ENCODE measurements at places on chromosomes 12 and 14.

DNA sequence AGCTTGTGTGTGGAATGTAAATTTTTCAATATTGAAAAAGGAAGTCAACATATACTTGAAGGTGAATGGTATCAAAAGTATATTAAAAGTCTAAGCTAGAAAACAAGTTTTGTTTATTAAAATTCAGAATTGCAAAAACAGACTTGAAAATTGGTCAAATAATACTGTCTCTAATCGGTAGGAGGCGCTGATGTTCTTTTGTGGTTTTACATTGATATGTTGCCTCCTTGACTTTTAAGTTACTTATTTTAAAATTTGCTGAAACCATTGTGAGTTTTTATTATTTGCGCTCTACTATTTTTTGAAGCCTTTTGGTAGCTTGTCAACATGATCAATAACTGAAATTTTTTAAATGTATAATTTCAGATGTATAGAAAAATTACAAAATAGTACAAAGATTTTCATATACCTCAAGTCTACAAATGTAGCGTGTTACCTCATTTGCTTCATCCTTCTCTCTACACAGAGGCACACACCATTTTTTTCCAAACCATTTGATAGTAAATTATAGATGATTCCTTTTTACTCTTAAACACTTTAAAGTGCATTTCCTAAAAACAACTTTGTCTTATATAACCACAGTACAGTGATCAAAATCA lies 6.9 kb downstream of the RTRAF start:
- DNase-seq = no peak

DNA sequence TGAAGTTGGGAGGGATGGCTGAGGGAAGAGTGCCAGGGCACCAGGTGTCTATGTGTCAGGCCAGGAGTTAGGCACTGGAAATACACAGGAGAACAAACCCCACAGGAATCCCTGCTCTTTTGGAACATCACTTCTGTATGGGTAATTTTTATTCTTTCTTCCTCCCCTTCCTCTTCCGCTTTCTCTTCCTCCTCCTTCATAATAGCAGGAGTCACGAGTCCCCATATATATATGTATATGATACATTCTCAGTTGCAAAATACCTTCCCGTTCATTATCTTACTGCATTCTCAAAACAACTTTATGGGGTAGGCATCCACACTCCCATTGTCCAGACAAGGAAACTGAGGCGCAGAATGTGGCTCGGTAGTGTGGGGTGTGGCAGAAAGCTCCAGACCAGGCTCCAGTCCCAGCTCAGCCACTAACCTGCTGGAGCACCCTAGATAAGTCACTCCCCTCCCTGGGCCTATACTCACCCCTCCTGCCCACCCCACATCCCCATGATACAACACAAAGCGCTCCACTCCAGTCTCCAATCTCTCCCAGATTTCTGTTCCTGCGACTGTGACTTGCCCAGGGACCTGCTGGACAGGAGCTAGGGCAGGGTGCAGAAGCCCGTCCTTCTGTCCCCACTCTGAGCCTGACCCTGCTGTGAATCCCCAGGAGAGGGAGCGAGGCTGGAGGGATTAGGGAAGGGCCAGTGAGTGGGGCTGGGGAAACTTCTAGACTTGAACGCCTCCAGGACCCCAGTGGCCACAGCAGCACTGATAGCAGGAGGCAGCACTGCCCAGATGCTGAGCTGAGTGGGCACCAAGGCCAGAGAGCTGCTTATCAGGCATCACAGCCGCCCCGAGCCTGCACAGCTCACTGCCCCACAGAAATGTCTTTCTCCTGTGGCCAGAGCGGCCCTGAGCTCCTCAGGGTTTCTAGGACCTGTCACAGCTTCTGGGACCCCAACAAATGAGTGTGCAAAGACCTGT lies 1.4 kb upstream of the AQP2 start:
- no peak for DNase-seq

DNA sequence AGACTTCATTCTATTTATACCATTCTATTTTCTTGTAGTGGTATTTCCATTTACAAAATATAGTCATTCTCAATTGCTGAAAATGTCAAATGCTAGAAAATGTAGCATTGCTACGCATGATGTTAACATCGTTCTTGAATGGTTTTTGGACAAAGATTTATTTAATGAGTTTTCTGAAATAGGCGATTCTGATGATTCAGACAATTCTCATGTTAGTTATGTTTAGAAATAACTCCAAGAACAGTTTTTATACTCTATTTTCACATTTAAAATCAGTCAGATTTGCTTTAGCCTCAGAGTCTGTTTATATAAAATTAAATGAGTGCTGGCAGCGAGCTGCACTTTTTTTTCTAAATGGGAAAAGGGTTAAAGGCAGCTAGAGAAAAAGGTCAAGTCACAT lies 414.8 kb upstream of the MGAT4C start:
- no peak for DNase-seq

GRCh38 chr14:22448905-22449599 lies 140.0 kb downstream of the DAD1 start:
- no peak for DNase-seq

DNA sequence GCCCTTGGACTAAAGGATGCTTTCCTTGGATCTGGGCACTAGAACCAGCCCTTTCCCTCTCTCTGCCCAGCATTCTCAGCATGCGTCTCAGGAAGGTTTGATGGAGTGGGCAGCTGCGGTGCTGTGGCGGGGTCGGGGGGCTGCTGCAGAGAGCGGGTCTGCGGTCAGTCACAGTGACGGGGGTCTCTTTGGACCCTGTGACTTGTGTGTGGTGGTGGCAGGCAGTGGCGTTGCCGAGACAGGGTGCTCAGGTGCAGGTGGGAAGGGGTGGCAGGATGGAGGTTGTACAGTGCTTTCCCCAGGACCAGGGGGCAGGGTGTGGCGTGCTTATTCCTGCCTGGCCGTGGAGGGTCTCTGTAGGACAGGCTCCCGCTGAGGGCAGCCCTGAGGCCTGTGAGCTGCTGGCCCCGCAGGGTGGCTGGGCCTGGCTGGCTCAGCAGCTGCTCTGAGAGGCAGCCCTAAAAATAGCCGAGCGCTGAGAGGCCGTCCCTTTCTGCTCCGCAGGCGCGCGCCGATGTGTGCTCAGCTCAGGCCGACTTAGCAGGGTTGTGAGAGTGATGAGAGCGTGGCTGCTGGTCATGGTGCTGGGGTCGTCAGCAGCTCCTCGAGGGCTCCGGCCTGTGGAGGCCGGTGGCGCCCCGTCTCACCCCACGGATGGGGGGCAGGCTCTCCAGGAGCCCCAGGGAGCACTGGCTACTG lies 9.7 kb downstream of the PACS2 start:
- no peak for DNase-seq

GRCh38 chr12:26528943-26529342 lies 304.1 kb downstream of the ITPR2 start:
- DNase-seq = no peak

GRCh38 chr14:59301354-59301753 lies 112.9 kb downstream of the DAAM1 start:
- DNase-seq = no peak

DNA sequence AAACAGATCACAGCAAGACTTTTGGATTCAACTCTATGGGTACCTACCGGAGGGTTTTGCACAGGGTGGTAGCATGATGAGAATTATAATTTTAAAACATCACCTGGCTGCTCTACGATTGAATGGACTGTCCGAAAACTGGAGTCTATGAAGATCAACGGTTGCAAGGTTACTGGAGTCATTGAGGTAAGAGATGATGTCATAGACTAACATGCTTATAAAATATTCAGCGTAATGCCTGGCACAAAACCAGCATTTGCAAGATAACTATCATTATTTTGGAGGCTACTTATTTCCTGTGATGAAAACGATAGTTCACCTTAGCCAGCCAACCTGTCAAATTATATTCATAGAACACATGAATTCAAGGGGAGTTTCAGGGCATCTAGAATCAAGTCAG lies 580.6 kb upstream of the TBX3 start:
- DNase-seq = no peak

- DNase-seq = no peak
Observed at GRCh38 chr12:84875241-84875640, 37.4 kb downstream of the SLC6A15 start.

GRCh38 chr12:4445156-4446101 lies at the start of gene FGF6:
Gene FGF6 (minus strand): TSS chr12:4445815. CDS start chr12:4445570, 245 bp downstream.
- DNase-seq = no peak

GRCh38 chr14:26265170-26265685 lies 332.6 kb downstream of the NOVA1 start:
- no peak for DNase-seq

Data from stimulated activated CD8-positive, alpha-beta memory T cell treated with anti-CD3 and anti-CD28 coated beads, Interleukin-4, amount 100 ng/mL, for 4 hours (primary cell).